ENCODE measurements at places on chromosomes 5 and 9. TPM values are rescaled to one million over a fixed set of nuclear protein-coding genes. Genes with fewer than 3 reads are reported as not detected.

GRCh38 chr5:143880178-143880577, 68.2 kb downstream of the HMHB1 start:
- no peaks in the 10 kb centered on the region for H3K36me3 ChIP-seq
- H3K27ac ChIP-seq = no peak overlapping the region
- H3K4me3 ChIP-seq = no peak overlapping the region
- no peaks in the 10 kb centered on the region for H3K27me3 ChIP-seq

DNA sequence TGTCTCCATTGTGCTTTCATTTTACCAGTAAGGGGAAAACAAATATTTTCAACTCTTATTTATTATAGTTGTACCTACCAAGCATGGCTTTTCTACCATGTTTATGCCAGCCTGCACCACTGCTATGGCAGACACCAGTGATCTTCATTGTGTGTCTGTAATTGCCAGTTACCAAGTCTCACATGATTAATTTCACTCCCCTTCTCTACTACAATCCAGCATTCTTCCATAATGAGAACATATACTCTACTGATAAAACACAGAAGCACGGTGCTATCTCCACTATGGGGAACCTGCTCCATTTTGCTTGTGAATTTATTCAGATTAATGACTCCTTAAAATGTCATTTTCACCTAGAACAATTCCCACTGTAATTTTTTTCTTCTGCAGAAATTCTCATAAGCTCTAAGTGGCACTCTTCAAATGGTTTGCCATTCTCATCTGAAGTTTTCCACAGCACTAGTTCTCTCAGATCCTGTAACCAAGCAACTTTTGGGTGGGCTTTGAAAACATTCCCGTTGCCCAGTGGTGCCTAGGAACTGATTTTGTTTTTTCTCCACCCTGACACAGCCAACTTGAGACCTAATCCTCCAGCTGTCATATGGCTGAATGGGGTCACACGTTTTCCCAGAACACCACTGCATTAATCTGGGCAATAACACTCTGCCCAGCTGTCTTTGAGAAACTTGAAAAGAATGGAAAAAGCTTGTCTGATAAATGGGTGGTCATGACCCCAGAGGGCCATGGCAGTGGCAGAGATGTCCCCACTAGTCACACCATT, 222.7 kb upstream of the RASEF start:
- no peak overlapping the region for H3K27ac ChIP-seq
- H3K36me3 ChIP-seq = no peaks in the 10 kb centered on the region
- H3K4me3 ChIP-seq = no peak overlapping the region
- no peaks in the 10 kb centered on the region for H3K27me3 ChIP-seq

GRCh38 chr9:35745569-35745968, 3.5 kb downstream of the GBA2 start:
- no peak overlapping the region for H3K4me3 ChIP-seq
- H3K4me1 ChIP-seq = peaks cover 8% of the 10 kb centered on the region
- peaks cover 39% of the 10 kb centered on the region for H3K36me3 ChIP-seq
- DNase-seq = no peak
- no peak overlapping the region for H3K27ac ChIP-seq
- no peaks in the 10 kb centered on the region for H3K27me3 ChIP-seq

- H3K27ac ChIP-seq = no peak overlapping the region
- DNase-seq = no peak
- no peak overlapping the region for H3K4me3 ChIP-seq
- H3K4me1 ChIP-seq = no peaks in the 10 kb centered on the region
- no peaks in the 10 kb centered on the region for H3K27me3 ChIP-seq
Observed at GRCh38 chr5:41840251-41840650, 30.0 kb downstream of the OXCT1 start.

GRCh38 chr5:142984011-142984410, 213.8 kb downstream of the ARHGAP26 start:
- no peak for DNase-seq
- no peaks in the 10 kb centered on the region for H3K27me3 ChIP-seq
- H3K36me3 ChIP-seq = no peaks in the 10 kb centered on the region
- no peak overlapping the region for H3K4me3 ChIP-seq
- H3K27ac ChIP-seq = no peak overlapping the region

GRCh38 chr5:67802766-67803165, 412.8 kb upstream of the PIK3R1 start:
- H3K27me3 ChIP-seq = no peaks in the 10 kb centered on the region
- H3K4me3 ChIP-seq = no peak overlapping the region
- no peaks in the 10 kb centered on the region for H3K4me1 ChIP-seq
- peaks cover 5% of the 10 kb centered on the region for H3K36me3 ChIP-seq
- H3K27ac ChIP-seq = no peak overlapping the region

- H3K27ac ChIP-seq = no peak overlapping the region
- H3K36me3 ChIP-seq = no peaks in the 10 kb centered on the region
- H3K4me1 ChIP-seq = peaks cover 24% of the 10 kb centered on the region
- H3K27me3 ChIP-seq = no peaks in the 10 kb centered on the region
- no peak for DNase-seq
- no peak overlapping the region for H3K4me3 ChIP-seq
Observed at GRCh38 chr5:170630711-170631141, 126.9 kb downstream of the KCNIP1 start.

DNA sequence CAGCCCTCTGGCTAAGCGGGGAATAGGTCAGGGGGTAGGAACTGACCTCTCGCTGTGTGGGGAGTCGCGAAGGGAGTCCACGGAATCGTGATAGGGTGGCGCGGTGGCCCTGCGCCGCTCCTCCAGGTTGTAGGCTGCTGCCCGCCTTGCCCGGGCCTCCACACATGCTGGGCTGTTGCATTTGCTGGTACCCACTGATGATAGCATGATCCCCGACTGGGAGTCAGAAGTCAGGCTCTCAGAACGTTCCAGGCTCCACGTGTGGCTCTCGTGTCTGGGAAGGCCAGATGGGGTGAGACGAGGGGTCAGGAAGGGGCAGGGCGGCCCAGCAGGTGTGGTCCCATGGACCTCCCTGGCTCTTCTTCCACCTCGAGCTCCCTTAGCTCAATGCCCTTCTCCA, 56.0 kb downstream of the PSD2 start:
- H3K27me3 ChIP-seq = peaks cover 32% of the 10 kb centered on the region
- no peak overlapping the region for H3K27ac ChIP-seq
- no peak overlapping the region for H3K4me3 ChIP-seq
- H3K4me1 ChIP-seq = no peaks in the 10 kb centered on the region

PCDHGC5 gene
- 0.78 TPM for total RNA-seq

SLC30A5 gene
- 36.3 TPM for total RNA-seq

C6 gene
- total RNA-seq = not detected

PHF24 gene
- total RNA-seq = 0.35 TPM

All from H1 (cell line).